Activated T-cell treated with anti-CD3 and anti-CD28 coated beads, Interleukin-2, amount 50 U/mL, for 4 hours (primary cell): ENCODE measurements at places on chromosomes 16 and 17.

GRCh38 chr17:77466140-77466539 is 325.4 kb downstream of the SEC14L1 start:
- DNase-seq, result no peak

- no peak for DNase-seq
Observed at GRCh38 chr17:8555062-8555461, 75.5 kb downstream of the MYH10 start.

DNA sequence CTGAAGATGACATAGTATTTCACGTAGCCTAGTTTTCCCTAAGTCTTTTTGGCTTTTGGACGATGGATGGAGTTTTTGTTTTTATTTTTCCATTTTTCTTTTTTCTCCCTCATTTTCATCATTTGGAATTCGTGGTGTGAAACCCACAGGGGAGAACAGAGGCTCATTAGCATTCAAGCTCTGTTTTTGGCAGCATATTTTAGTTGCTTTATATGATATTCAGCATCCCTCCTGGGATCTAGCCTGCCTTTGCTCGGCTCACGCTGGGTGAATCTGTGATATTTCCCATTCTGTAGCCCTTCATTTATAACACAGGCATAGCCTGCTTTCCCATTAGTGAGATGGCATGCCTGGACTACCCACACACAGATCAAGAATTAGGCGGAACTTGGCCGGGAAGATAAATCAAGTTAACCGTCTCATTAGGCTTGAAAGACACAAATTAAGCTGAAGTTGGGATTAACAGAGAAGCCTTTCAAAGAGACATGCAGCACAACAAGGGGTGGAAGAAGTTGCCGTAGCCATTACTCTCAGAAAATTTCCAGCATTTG is 20.1 kb upstream of the CLEC19A start:
- DNase-seq, result no peak

- DNase-seq, result peak; percentile 61
Observed at GRCh38 chr17:78645421-78646295, 68.5 kb upstream of the DNAH17 start.

DNA sequence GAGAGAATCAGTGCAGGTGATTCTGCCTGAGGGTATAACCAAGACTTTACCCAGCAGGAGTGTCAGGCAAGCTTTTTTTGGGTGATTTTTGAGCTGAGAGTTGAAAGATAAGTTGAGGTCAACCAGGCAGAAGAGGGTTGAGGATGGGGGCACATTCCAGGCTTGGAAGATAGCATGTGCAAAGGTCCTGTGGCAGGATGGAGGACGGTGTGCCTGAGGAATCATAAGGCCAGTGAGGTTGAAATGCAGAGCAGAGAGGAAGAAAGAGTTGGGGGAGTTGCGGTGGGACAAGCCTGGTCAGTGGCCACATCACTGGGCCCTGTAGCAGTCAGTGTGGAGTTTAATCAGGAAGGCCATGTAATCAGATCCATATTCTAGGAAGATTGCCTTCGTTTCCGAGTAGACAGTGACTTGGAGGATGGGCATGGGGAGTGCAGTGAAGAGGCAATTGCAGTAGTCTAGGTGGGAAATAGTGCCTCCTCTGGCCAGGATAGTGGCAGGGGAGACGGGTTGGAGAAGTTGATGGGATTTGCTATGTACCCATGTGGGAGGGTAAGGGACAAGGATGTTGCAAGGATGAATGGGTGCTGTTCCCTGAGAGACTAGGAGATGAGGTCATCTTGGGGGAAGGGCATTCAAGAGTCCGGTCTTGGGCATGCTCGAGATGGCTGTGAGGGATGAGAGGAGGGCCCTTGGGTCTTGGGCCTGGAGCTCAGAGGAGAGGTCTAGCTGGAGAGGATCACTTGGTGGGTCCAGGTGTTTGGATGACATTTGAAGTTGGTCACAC is 3.9 kb downstream of the PLEKHG4 start:
- no peak for DNase-seq

- DNase-seq, result no peak
Observed at GRCh38 chr17:55763856-55764255, 13.0 kb downstream of the PCTP start.
